Stomach (tissue), 19 donors: ENCODE measurements at places on chromosomes 3 and 15. TPM values are rescaled to one million over a fixed set of nuclear protein-coding genes. Genes with fewer than 3 reads are reported as not detected.

- DNase-seq, result no peak
Measured at GRCh38 chr3:7436542-7436941, 575.6 kb downstream of the GRM7 start.

GRCh38 chr15:49490966-49491365, 67.9 kb downstream of the FGF7 start:
- DNase-seq, result no peak

DNA sequence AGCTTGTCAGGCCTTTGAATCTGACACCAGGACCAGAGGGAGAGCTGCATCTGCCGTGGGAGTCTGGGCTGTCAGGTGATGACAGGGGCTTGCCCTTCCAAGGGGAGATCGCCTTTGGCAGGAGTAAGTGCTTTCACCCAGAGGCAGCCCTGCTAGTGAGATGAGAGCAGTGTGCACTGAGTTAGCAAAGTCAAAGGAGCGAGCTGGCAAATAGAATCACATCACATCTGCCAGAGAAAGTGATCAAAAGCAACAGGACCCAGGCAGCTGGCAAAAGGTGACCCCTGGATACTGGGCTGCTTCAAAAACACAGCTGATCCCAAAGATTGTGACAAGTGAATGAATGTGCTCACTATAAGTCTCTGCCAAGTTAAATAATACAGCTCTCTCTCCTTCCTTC, 36.1 kb upstream of the PYDC2 start:
- no peak for DNase-seq

DNA sequence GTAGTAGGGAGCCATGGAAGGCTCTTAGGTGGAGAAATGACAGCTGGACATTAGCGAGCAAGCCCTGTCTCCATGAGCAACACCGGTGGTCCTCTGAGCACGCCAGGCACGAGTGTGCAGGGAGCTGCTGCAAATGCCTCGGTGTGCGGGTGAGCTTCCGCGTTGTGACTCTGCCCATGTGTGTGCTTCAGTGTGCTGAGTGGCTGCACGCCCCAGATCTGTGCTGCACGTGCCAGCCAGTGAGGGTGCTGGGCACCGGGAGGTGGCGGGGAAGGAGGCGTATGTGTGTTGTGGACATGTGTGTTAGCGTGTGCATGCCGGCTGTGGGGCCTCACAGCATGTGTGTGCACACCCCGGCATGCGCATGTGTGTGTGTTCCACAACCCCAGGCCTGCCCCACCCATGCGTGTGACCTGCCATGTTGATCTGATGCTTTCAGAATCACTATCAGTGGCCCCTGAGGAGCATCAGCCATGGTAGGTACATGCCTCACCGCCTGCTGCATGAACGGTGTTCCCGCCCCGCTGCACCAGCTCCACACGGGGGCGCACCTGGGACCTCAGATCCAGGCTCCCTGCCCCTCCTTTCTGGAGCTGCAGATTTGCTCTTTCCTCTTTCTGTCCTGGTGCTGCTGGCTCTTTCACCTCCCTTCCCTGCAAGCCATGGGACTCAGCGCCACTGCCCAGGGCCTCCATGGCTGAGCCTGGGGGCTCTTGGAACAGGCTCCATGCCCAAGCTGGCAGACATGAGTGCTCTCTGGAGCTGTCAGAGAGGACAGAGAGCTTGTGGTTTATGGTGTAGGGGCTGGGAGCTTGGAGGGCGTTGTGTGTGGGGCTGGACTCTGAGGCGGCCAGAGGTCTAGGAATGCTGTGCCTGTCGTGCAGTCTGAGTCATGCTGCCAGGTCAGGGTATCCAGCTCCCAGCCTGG, 169.4 kb downstream of the TBC1D2B start:
- peak; percentile 85 for DNase-seq

The MORC1 gene
- total RNA-seq, result not detected

DNA sequence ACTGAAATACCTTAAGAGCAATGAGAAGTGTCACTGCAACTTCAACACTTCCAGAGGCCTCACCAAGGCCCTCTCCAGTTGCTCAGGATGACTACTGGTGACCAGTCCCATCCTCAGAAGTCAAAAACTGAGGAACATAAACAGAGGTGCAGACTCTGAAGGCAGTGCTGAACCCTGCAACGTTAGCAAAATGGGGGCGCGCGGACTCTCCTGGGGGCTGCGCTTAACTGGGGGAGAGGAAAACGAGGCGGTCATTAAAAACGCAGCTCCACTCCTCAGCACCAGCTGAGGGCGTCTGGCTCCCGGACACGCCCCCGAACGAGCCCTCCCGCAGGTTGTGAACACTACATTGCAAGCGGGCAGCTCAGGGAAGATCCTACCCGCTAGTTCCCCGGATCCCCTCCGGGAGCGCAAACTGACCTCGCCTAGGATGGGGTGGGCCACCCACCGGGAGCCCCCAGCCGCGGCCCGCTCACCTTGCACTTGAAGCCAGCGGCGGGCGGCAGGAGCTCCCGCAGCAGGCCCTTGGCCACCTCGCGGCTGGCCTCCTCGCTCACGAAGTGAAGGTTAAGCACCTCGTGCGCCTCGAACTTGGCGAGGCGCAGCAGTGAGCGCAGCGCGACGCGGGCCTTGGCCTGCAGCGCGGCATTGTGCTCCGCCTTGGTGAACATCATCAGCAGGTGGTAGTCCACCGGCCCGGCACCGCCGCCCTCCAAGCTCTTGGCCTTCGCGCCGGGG, 711 bp downstream of the XXYLT1 start:
- no peak for DNase-seq

GRCh38 chr15:96598514-96598913, 268.0 kb downstream of the NR2F2 start:
- no peak for DNase-seq

The CKMT1A gene
- total RNA-seq, result 142 TPM

DNA sequence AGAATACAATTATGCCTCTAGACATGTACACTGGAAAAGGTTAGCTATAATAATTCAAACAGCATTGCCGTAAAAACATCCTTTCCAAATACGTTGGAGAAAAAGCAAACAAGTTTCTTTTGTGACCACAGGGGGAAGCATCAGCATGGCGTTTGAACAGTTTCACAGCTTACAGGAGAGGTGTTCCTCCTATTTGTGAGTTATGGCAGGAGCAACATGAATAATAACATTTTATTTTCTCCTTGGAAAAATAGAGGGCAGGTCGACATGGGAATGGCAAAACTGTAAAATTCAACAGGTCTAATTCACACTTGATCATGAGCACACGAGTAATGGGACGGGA, 39.7 kb upstream of the GADL1 start:
- no peak for DNase-seq

DNA sequence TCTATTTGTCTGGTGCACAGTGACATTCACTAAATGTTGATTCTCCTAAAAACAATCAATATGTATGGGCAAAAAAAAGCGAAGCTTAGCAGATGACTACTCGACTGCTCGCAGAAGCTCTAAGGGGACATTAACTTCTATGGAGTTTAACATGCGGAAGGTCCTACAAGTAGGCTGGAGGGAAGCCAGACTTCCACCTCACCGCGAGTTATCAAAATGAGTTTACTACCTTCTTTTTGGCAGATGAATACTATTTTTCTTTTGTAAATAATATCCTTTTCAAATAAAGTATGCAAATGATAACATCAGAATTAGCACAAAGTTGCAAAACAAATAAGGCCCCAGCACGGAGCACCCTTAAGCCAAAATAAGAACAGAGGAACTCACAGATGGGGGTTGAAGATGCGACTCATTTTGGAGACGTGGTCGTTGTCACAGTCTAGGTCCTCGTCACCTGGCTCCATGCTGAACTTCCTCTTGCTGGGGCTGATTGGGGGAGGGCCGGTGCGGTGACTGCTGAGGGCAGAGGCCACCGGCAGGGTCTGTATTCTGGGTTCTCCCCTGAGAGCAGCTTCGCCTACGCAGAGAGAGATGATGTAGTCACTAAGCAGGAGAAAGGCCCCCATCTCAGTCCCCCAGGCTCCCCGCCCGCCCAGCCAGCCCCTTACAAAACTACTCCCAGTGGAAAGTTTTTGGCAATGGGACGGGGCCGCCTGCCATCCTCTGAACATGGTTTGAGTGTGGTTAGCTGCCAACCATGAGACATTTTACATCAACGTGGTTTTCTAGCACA, 42.1 kb downstream of the VGLL4 start:
- DNase-seq, result peak; percentile 55

DNA sequence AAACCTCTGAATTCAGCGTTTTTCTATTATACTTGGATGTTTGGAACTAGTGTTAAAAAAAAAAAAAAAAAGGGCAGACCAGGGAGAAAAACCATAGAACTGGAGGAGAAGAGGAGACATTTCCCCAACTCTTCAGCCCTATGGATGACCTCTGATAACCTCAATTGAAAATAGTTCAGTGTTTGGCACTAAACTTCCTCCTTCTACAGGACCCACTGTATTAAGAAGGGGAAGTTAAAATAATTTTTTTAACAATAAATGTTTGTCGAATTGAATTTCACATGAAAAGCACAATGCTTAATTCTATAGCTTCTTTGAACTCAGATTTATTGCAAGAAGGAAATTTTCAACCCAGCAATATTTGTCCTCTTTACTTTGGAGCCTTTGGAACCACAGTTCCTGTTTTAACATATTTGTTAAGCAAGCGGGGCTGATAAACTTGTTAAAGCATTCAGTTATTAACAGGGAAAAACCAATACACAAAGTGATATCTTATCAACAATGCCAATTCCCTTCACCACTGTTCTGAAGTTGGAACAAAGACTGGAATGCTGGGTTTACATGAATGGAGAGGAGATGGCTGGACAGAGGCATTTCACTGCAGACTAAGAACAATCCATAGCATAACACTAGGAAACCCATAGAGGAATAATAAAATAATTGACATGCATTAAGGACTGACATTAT, 3.1 kb upstream of the A4GNT start:
- DNase-seq, result no peak

DNA sequence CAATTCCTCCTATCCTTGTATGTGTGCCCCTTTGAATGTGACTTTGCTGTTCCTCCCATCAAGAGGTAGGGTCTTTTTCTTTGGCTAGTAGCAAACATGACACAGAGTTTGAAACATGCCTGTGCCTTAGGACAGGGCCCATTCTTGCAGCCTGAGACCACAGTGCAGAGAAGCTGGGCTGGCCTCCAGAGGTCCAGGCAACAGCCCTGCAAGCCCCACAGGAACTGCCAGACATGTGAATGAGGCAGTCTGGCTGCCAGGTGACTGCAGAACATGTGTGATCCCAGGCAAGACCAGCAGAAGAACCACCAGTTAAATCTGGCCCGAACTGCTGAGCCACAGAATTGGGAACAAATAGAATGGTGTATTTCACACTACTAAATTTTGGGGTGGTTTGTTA, 1.2 kb upstream of the HGD start:
- DNase-seq, result peak; percentile 10

DNA sequence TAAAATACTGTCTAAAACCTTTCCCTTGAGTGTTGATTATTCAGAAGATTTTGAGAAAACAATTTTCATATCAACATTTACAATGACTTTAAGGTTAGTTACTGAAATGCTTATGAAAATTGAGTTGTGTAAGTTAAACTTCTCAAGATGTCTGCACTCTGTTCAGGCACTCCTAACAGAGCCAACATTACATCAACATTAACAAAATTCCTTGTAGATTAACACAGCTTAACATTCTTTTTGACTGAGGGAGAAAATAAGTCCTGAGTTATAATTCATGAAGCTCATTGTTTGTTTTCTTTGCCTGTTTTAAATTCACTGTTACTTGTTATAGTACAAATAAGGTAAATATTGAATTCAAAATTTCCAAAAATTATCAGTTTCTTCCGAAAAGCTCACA, 9.0 kb downstream of the ACKR4 start:
- no peak for DNase-seq

The TRH gene
- not detected for total RNA-seq

The SLC49A4 gene
- total RNA-seq, result 5.4 TPM

DNA sequence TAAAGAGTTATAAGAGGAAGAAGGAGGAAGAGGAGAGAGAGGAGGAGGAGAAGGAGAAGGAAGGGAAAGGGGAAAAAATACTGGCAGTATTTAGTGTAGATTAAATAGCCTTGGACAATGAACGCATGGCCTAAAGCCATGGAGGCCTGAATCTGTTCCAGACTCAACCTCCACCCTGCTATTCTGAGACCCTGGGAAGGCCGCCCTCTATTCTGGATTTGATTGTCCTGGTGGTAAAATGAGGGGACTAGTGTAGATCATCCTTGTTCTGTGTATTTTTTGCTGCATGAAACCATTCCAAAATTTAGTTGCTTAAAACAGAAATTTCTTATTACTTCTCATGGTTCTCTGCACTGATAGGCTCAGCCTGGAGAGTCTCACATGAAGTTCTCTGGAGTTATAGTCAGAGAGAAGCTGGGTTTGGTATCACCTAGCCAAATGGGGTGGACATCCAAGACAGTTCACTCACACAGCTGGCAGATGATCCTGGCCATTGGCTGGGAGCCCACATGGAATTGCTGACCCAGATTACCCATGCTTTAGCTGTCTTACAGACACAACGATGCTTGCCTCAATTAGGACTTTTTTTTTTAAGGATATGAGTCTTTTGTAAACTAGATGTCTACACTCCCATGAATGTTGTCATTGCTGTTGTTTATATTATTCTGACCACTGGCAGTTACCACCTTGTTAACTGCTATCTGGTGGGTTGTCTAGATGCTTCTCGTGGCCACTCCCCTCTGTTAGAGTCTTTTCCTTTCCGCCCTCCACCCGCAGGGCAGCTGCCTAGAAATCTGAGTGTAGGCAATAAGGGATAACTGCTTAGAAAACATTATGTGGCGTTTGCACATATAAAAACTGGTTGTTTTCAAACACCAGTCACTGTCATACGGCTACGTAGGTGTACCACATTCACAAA, 149.9 kb downstream of the SST start:
- DNase-seq, result no peak

The LIPH gene
- 15.2 TPM for total RNA-seq

DNA sequence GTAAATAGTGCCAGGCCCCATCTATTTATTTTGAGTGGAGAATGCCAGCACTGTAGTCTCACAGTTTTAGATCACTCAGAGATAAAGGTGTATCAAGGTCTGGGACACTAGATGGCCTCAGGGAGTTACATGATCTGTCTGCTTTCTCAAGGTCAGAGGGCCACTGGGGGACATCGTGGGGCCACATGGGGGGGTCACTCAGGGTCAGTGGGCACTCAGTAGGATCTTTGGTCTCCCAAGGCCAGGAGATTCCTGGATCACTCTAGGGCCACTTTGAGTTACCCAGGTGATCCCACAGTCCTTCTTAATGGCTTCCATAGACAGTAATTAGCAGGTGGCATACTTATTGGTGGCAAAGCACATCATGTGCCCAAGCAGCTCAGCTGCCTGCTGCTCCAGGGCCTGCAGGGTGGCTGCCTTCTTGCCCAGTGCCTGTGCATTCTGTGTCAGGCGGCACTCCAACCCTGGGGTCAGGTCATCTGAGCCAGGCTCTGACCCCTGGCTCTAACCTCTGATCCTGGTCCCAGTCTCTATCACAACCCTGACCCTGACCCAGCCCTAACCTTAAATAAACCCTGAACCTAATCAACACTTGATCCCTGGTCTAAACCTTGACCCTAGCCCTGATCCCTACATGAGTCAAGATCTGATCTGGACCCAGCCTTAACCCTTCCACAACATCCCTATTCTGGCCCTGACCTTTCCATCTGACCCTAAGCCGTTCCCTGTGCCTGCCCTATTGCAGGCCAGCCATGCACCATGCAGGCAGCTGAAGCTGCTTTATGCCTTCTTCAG, 1.8 kb upstream of the LAMB2 start:
- no peak for DNase-seq
